ENCODE measurements at places on chromosomes 5 and 9. TPM values are rescaled to one million over a fixed set of nuclear protein-coding genes. Genes with fewer than 3 reads are reported as not detected.

GRCh38 chr5:109823597-109823996 lies 133.9 kb downstream of the MAN2A1 start:
- peak; percentile 88 for DNase-seq

DNA sequence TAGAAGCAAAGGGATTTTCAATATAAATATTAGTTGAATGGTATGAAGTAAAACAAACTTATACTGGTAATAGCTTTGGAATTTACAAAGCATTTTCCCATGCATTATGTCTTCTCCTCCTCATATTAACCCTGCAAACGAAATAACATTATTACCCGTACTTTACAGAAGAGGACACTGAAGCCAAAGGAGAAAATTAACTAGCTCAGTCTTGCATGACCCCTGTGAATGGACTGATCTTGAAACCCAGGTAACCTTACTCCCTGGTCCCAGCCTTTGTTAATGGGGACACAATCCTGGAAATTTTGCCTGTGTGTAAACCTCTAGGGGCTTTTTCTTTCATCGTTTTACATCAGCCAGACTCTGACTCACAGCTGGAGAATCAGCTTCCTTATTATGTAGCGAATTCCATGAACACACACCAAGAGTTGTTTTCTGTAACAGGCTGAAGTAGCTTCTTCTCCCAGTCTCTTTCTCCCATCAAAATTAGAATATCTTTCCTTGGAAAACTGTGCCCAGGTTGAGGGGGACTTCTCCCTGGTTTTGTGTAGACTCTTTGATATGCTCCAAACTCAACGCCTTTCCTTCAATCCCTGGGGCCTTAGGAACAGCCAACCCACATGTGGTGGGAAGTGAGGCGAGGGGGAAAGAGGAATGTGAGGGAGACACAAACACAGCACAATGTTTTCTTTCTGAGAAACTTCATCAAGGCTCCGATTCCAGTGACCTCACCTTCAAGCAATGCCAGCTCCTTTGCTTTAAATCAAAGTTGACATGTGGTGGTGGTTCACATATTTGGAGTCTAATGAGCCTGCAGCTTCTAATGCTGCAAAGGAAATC lies 480.9 kb upstream of the PAPPA start:
- DNase-seq: peak; percentile 96

GRCh38 chr5:95237324-95237723 lies 47.6 kb downstream of the MCTP1 start:
- DNase-seq: no peak

GRCh38 chr9:105114964-105115728 lies 129.3 kb upstream of the SLC44A1 start:
- DNase-seq: peak; percentile 5

- no peak for DNase-seq
Observed at GRCh38 chr9:36127652-36128244, 8.8 kb upstream of the GLIPR2 start.

The CARD9 gene
- 0.86 TPM for total RNA-seq

The IL13 gene
- not detected for total RNA-seq

The QRFP gene
- total RNA-seq: not detected

The IFNA5 gene
- total RNA-seq: not detected

The NMUR2 gene
- not detected for total RNA-seq

The PCDHA13 gene
- total RNA-seq: not detected
